ENCODE measurements at places on chromosomes 3 and 15. TPM values are rescaled to one million over a fixed set of nuclear protein-coding genes. Genes with fewer than 3 reads are reported as not detected.

DNA sequence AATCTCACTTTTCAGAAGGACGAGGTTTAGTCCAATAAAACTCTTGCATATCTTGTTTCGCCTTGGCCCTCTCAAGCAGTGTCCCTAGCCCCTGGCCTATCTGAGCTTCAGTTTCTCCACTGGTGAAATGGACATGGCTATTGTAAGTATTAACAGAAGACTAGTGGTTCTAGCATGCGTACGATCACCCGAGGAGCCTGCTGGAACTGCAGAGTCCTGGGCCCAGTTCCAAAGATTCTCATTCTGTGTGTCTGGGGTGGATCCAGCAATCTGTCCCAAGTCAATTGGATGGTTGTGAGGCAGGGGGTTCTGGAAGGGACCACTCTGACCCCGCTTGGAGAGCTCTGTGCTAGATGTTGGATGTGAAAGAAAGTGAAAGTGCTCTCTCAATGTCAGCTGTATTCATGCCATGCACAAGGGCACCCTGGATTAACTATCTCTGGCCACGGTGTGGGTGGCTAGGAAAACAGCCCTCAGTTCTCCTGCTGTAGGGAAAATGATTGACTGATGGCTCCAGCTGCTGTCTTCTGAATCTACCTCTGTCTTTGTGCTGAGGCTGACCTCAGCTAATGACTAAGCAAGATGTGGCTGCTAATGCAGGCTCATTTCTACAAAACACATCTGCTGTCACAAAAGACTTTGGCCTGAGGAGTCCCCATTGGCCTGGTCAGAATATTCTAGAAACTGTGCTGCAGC is 1.9 kb upstream of the PLA1A start:
- H3K27ac ChIP-seq, result no peak overlapping the region
- H3K4me1 ChIP-seq, result peaks cover 41% of the 10 kb centered on the region
- peaks cover 3% of the 10 kb centered on the region for H3K36me3 ChIP-seq

DNA sequence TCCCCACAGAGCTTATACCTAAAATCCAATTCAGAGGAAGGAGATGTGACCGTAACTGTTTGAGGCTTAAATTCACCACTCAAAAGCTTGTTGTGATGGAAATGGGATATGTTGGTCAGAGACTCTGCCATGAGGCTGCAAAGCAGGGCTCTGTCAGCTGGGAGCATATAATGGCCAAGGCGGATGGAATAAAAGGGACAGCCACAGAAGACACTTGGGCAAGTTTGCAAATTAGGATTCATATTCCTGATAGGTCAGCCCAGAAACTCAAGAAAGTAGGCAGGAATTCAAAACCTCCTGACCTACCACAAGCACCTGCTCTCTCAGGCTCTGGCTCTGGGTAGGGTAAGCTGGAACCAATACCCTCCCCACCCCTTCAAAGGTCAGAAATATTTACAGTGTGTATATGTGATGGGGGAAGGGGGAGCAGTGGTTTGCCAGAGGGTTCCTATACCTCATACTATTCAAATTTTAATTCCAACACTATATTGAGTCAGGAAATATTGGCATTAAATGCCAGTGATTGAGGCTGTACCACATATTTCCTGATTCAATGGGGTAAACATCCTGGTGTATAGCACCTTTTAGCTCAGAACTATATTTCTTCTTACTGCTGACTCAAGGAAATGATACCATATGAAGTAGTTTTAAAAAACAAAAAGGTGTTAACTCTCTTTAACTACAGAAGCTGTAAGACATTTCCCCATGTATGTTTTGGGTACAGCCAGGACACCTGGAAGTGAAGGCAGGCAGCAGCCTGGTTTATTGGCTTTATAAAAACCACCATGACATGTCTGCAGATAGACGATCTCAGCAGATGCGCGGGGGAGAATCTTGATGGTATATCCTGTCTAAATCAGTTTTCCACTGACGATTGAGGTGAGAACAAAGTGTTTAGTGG is 19.2 kb downstream of the FYCO1 start:
- H3K27me3 ChIP-seq, result no peaks in the 10 kb centered on the region
- H3K4me3 ChIP-seq, result no peak overlapping the region
- peak overlapping the region; percentile 89 for H3K27ac ChIP-seq
- peak; percentile 49 for DNase-seq
- peaks cover 86% of the 10 kb centered on the region for H3K36me3 ChIP-seq

DNA sequence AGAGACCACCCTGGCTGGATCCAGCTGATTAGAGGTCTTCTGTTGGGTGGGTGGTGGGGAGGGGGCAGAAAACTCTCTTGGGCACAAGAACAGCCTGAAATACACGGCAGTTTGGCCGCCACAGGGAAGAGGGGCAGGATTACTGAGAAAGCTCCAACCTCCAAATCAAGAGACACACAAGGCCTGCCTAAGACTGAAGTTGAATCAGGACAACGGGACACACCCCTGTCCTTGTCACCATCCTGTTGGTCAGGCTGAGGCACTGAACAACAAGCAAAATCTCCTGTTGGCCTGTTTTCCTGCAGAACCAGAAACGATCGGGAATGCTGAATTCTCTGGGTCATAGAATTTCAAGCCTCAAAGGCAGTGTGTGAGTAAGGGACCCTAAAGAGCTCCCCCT is 247.8 kb downstream of the FAM43A start:
- H3K36me3 ChIP-seq, result no peaks in the 10 kb centered on the region
- no peak overlapping the region for H3K27ac ChIP-seq
- DNase-seq, result no peak
- H3K4me1 ChIP-seq, result no peaks in the 10 kb centered on the region
- H3K4me3 ChIP-seq, result no peak overlapping the region
- H3K27me3 ChIP-seq, result no peaks in the 10 kb centered on the region

DNA sequence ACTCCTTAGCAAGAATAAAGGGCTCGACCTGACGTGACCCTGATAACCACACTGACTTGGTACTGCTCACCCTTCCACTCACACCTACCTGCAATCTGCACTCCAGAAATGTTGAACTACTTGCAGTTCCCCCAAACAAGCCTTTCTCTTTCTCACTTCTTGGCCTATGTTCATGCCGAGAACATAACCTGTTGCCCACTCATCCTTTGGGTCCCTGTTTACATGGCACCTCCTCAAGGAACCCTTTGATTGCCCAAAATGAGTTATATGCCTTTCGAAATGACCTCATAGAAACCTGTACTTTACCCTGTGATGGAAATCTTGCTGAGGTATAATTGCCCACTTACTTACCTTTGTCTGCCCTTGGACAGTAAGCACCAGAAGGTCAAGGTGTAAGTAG is 96.2 kb downstream of the TMCO5A start:
- no peak overlapping the region for H3K4me3 ChIP-seq
- no peaks in the 10 kb centered on the region for H3K4me1 ChIP-seq
- no peaks in the 10 kb centered on the region for H3K36me3 ChIP-seq
- no peak overlapping the region for H3K27ac ChIP-seq
- DNase-seq, result no peak
- peaks cover 5% of the 10 kb centered on the region for H3K27me3 ChIP-seq

DNA sequence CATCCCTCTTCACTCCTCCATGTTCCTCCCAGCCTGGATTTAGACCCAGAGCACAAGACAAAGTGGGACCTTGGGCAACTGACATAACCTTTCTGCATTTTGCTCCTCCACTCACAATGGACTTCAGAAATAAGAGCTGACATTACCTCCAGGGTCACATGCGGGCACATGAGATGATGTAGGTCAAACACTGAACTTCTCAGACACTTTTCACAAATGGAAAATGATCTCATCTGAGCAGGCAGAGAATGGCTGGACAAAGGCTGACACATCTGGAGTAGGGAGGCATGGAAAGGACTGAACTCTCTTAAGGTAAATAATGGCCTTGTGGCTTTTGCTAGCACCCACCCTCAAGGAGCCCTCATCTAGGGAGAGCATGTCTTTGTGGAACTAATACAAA is 849.2 kb upstream of the CFAP20DC start:
- peaks cover 5% of the 10 kb centered on the region for H3K4me1 ChIP-seq
- no peaks in the 10 kb centered on the region for H3K27me3 ChIP-seq
- peaks cover 8% of the 10 kb centered on the region for H3K36me3 ChIP-seq

- no peak overlapping the region for H3K27ac ChIP-seq
- H3K4me3 ChIP-seq, result no peak overlapping the region
- peaks cover 63% of the 10 kb centered on the region for H3K4me1 ChIP-seq
- DNase-seq, result no peak
- H3K27me3 ChIP-seq, result peaks cover 21% of the 10 kb centered on the region
Measured at GRCh38 chr15:43516801-43517353, 531 bp upstream of the MAP1A start.

DNA sequence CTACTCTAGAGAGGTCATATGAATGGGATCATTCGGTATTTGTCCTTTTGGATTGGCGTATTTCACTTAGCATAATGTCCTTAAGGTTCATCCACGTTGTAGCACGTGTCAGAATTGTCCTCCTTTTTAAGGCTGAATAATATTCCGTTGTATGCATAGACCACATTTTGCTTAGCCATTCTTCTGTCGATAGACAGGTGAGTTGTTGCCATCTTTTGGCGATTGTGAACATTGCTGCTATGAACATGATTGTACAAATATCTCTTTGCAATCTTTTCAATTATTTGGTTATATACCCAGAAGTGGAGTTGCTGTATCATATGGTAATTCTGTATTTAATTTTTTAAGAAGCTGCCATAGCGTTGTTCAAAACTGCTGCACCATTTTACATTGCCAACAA is 52.4 kb upstream of the GOLGA8J start:
- no peaks in the 10 kb centered on the region for H3K4me1 ChIP-seq
- DNase-seq, result no peak
- H3K27me3 ChIP-seq, result peaks cover 2% of the 10 kb centered on the region
- no peak overlapping the region for H3K4me3 ChIP-seq

DNA sequence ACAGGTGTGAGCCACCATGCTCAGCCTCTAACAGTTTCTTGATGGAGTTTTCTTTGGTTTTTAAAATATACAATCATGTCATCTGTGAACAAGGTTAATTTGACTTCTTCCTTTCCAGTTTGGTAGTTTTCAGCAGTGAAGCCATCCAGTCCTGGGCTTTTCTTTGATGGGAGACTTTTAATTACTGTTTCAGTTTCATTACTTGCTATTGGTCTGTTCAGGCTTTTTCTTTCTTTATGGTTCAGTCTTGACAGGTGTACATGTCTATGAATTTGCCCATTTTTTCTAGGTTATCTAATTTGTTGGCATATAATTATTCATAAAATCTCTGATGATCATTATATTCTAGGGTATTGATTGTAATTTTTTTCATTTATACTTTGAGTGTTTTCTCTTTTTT is 36.8 kb downstream of the PFN2 start:
- H3K36me3 ChIP-seq, result peaks cover 25% of the 10 kb centered on the region
- peaks cover 6% of the 10 kb centered on the region for H3K4me1 ChIP-seq
- H3K27me3 ChIP-seq, result no peaks in the 10 kb centered on the region
- H3K4me3 ChIP-seq, result no peak overlapping the region
- H3K27ac ChIP-seq, result no peak overlapping the region
- DNase-seq, result no peak

DNA sequence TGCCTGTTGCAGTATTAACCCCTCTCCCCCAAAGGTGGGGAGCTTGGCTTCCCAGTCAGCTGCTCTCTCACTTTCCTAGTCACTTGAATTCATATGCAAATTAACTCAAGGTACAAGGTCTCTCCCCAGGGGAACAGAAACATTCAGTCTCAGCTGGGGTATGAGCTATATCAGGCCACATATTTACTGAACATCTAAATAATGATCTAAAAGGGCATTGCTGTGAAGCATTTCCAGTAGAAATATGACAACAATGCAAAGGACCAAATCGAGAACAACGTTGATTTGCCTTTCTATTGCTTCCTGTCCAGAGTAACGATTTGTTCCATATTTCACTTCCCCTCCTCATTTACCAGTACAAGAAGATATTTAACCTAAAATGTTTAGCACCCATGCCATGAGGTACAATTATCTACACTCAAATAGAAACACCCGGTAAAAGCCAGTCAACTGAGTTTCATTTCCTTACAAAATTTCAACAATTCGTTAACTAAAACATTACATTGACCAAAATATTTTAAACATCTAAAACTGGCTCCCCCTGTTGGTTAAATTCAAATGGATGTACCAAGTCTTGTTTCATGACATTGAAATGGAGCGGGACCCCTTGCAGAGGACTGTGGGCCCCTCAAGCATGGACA is 36.5 kb upstream of the KLHL6 start:
- H3K4me3 ChIP-seq, result peak overlapping the region; percentile 44
- peaks cover 10% of the 10 kb centered on the region for H3K36me3 ChIP-seq
- H3K27ac ChIP-seq, result peak overlapping the region; percentile 69
- DNase-seq, result no peak
- H3K27me3 ChIP-seq, result no peaks in the 10 kb centered on the region

- no peak for DNase-seq
- H3K4me3 ChIP-seq, result no peak overlapping the region
- H3K27me3 ChIP-seq, result no peaks in the 10 kb centered on the region
- H3K36me3 ChIP-seq, result no peaks in the 10 kb centered on the region
- H3K4me1 ChIP-seq, result no peaks in the 10 kb centered on the region
Measured at GRCh38 chr3:55532806-55533205, 45.7 kb upstream of the WNT5A start.

DNA sequence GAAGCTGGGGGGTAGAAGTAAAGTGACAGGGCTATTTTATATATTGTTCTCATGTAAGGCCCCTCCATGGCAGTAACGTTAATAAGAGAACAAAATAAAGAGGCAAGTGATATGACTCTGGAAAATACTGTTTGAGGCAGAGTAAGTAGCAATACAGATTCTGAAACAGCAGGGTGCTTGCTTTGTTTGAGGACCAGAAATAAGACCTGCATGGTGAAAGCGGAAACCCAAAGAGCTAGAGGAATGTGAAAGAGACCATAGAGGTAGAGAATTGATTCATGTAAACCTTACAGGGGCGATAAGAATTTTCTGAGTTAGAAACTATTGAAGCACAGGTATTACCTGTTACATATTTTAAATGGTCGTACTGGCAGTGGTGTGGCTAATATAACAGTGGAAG is 1517.1 kb downstream of the SI start:
- H3K36me3 ChIP-seq, result no peaks in the 10 kb centered on the region
- DNase-seq, result no peak
- H3K27ac ChIP-seq, result no peak overlapping the region
- no peak overlapping the region for H3K4me3 ChIP-seq

CHRNA3 gene
- not detected for total RNA-seq

SEMA7A gene
- total RNA-seq, result 4.3 TPM

SEMA6D gene
- not detected for total RNA-seq

Measured in activated CD4-positive, alpha-beta memory T cell treated with anti-CD3 and anti-CD28 coated beads, Interleukin-2, amount 10 ng/mL, durations not matched to agents 7 days and 5 days (primary cell).